ENCODE measurements at places on chromosomes 3 and 15.

- no peak for DNase-seq
Observed at GRCh38 chr3:64837126-64837738, 149.4 kb upstream of the ADAMTS9 start.

DNA sequence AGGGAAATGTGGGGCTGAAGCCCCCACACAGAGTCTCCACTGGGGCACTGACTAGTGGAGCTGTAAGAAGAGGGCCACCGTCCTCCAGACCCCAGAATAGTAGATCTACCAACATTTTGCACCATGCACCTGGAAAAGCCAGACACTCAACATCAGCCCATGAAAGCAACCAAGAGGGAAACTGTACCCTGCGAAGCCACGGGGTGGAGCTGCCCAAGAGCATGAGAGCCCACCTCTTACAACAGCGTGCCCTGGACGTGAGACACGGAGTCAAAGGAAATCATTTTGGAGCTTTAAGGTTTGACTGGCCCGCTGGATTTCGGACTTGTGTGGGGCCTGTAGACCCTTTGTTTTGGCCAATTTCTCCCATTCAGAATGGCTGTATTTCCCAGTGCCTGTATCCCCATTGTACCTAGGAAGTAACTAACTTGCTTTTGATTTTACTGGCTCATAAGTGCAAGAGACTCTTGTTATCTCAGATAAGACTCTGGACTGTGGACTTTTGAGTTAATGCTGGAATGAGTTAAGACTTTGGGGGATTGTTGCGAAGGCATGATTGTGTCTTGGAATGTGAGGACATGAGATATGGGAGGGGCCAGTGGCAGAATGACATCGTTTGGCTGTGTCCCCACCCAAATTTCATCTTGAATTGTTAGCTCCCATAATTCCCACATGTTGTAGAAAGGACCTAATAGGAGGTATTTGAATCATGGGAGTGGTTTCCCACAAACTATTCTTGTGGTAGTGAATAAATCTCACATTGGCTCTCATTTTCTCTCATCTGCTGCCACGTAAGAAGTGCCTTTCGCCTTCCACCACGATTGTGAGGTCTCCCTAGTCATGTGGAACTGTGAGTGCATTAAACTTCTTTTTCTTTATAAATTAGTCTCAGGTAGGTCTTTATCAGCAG, 105.8 kb downstream of the CBLB start:
- no peak for DNase-seq

- DNase-seq, result no peak
Observed at GRCh38 chr15:89293012-89293411, 41.6 kb downstream of the POLG start.

- no peak for DNase-seq
Observed at GRCh38 chr3:124428372-124429128, 301.7 kb upstream of the UMPS start.

DNA sequence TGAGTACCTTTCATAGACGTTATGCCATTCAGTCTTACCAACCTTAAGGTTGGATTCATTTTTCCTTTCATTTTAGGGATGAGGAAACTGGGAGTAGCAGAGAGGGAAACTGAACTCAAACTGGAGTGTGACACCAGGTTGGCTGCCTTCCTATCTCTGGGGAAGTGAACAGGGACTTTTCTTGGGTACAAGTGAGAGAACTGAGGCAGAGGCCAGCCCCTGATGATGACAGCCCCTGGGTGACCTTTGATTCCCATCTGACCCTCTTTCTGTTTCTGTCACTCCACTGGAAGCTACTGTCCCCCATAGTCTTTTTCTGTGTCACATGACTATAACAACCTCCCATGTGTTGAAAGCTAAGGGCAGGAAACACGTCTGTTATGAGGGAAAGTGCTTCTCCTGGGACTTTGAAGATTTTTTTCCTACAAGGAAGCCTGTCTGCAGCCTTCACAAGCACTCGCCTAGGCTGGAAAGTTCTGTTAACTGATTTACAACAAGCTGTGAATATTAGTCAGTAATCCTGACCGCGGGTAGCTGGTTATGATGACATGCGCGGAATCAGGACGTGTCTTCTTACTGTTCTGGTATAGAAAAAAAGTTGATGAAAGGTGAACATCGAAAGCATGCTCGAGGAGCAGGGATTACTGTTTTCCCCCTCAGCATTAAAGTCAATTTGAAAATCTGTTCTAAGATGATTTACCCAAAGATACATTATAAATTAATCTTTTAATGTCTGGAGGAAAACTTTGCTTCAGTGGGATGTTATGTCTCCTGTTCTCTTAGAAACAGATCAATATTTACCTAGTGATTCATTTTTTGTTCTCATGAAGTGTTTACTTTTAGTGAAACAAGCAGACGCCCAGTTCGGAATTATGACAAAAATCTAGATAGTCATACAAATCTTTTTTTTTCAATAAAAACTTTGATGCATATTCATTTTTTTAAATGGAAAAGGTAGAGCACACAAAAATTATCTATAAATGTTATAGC, 31.5 kb downstream of the ABHD2 start:
- no peak for DNase-seq

Measured in brain (organoid and tissue), 16 donors.